ENCODE measurements at places on chromosomes 6 and 20. TPM values are rescaled to one million over a fixed set of nuclear protein-coding genes. Genes with fewer than 3 reads are reported as not detected.

GRCh38 chr6:106510090-106510970 lies 119.0 kb downstream of the RTN4IP1 start:
- DNase-seq: no peak

- no peak for DNase-seq
Observed at GRCh38 chr6:167906899-167907298, 80.2 kb downstream of the AFDN start.

- no peak for DNase-seq
Observed at GRCh38 chr6:5111626-5112025, 26.5 kb downstream of the PPP1R3G start.

DNA sequence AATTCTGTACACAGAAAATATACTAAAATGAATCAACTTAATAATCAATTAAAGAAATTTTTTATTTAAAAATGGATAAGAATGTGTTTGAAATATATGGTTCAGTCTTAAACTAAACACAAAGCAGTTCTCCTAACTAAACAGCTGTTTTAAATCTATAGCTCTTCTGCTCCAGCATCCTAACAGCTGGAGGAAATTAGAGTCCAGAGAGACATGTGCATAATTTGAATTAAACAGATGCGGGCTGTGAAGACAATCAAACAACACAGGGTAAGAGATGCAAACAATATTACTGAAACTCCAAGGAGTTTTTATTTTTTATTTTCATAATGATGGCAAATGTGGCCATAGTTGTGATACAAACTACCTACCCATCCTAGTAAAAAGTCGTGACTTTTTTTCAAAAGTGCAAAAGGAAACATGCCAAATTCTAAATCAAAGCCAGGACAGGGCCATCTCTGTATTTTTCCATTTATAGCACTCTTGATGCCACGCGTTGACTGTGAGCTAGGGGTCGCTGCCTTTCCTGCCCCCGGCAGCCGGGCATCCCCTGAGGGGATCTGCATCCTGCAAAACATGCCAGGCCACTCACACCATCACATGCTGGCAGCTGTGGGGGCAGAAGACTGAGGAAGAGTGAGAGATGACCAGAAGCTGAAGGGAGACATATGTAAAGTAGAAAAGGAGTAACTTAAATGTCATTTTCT lies 310.6 kb downstream of the PRKN start:
- no peak for DNase-seq

DNA sequence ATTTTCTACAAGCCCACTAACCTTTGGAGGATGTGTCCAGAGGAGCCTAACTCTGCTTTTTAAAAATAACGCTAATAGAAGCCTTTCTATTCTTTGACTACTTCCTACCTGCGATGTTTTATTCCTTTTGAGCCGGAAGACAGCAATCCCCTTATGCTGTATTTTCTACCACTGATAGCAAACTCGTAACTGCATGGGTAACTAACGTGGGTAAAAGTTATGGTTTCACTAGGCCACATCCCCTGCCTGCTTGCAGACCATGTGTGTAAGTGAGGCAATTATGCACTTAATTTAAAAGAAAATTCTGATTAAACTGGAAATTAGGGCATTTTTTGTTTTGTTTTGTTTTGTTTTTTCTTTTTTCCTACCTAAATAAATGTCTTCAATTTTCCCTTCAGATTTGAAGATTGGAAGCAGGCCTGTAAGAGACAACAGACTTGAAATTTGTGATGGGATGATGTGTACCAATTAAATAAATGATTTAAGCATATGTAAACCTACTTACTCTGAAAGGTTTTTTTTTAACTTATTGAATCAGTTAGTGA lies 931 bp downstream of the UFL1 start:
- peak; percentile 9 for DNase-seq

DNA sequence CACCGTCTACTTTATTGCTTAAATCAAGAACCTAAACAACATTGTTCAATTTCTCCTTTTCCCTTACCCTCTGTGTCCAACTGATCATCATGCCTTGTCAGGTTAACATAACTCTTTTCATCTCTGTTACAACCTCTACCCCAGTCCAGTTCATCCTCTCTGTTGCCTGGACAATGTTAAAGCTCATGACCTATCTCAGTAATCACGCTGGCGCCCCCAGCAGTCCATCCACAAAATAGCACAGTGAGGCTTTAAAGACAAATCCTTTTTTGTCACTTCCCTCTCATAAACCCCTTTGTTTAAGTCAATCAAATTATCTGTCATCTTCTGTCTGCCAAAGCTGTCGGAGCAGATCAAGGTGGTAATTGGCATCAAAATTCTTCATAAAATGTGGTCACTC lies 140.1 kb downstream of the QKI start:
- DNase-seq: peak; percentile 36

DNA sequence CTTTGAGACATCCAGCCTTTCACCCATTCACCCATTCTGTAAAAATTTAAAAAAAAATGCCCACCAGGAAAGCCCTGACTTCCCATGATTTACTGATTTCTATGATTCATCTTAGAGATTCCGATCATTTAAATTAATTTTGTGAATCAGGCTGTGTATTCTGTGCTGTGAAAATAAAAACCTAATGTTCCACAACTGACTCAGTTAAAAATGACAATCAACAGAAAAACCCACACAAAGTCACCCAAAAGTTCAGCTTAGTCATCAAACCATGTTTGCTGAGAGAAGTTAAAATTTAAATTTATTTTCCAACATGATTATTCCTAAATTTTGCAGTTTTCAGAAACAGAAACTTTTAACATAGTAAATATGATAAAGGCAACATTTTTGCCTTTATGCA lies 509.9 kb downstream of the TENT5A start:
- DNase-seq: no peak

Gene CTAGE9
- total RNA-seq: 0.05 TPM

Gene GSTA3
- not detected for total RNA-seq

Gene HAO1
- total RNA-seq: not detected

Measured in glomerular endothelial cell (primary cell).